NCI-H2081 (cell line): ENCODE measurements at places on chromosomes 5 and 9.

DNA sequence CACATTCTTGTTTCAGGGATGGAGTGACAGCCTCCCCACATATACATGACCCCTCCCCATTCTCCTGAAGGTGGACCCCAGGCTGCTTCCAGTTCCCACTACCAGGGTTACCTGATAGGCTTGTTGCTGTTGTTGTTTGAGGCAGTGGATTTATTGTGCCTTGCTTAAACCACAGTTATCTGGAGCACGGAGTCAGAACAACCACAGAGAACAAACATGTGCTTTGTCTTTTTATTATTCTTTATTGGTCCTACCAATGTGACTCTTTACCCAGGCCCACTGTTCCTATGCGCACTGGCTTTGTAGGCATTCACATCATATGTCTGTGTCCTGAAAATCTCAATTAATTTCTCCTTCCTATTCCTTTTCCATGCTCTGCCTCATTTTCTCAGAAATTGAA lies 41.2 kb upstream of the IPPK start:
- DNase-seq = no peak

DNA sequence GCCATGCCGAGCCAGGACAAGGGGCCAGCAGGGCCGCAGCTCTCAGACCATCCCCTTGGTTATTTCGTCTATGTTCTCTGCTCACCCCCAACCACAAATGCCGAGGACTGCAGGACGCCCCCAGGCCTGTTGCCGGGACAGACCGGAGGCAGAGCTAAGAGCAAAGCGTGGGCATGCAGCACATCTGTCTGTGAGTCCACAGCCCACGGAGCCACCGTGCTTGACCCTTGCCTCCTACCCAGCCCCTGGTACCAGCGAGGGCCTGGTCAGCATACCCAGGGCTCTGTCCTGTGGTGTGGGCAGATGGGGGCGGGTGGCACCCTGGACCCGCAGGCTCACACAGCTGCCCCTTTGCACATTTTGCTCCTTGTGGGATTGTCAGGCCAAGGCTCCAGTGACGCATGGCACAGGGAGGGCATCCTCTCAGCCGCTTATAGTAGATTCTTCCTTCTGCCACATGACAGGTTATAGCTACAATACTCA lies 4.7 kb downstream of the BRD3 start:
- no peak for DNase-seq

GRCh38 chr9:105385381-105385985 lies 62.4 kb upstream of the FSD1L start:
- DNase-seq = no peak

DNA sequence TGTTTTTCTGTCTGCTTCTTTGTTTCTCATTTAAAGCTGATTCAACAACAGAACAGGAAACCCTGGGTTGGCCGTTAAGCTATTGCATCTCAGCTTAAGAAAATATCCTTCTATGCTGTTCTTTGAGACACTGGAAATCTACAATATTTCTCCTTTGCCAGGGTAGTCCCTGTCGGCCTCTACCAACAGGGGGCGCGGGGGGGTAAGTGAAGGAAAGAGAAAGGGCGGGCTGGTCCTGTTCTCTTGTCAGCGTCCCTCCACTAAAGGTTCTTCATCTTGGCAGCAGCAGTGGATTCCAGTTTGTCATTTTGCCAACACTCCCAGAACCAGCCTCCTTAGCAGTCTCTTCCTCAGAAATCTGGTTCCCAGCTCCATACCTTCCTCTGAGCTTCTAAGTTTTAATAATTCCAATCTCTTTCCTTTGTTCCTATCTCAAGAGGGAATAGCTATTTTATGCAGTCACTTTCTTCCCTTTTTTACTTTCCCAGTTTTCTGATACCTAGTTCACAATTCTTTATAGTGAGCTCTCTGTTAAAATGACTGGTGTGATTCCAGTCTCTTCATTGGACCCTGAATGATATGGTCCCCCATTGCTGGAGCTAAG lies 222.3 kb downstream of the GLIS3 start:
- DNase-seq = no peak

- DNase-seq = no peak
These were observed 1584.4 kb downstream of the EFNA5 start for GRCh38 chr5:106086352-106086751.
